ENCODE measurements at places on chromosomes 4 and X.

- no peak for DNase-seq
Measured at GRCh38 chr4:31261632-31262031, 541.5 kb downstream of the PCDH7 start.

GRCh38 chr4:78937837-78938236 lies 1.4 kb downstream of the PAQR3 start:
- DNase-seq: no peak

DNA sequence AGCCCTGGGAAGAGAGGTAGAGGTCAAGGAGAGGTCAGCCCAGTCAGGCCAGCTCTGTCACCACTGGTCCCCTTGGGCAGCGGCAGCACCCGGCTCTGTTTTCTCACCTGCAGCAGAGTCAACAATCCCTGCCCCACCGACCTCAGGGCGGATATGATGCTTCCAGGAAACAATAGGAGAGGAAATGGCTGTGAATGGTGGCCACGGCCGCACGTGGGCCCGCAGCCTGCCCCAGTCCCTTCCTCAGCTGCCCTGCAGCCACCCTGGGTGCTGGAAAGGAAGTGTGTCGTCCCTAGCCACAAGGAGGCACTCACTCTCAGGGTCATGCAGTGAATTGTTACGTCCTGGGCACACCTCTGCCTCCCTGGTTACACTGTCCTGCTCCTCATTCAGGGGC lies 92.5 kb upstream of the ENPP6 start:
- DNase-seq: no peak

- no peak for DNase-seq
Measured at GRCh38 chrX:133530960-133531359, 115.7 kb upstream of the GPC4 start.

- DNase-seq: no peak
Measured at GRCh38 chrX:129719268-129719667, 19.5 kb upstream of the XPNPEP2 start.

DNA sequence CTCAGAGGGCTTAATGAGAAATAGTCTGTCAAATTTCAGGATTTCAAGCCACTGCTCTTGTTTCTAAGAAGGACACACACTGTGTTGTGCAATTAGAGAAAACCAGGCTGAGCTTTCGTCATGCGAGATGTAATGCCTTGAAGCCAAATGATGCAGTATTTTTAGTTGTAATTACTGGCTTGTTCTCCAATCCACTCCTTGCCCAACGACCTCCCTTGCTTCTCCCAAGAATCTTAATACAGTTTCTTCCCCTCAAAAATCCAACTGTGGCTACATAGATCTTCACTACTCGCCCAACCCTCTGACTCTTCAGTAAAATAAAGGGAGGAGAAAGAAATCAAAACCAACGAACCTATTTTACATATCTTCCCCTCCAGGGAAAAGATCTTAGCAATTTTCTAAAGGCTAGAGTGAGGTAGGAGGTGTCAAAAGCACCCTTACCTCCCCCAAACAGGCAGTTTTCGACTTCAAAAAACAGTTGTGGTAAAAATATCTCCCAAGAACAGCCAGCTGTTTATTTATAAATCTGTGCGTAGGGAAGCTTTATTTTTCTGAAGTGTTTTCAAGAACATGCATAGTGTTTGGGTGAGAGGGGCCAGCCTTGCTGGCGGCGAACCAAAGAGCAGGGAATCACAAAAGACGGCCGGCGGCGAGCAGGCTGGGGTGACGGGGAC lies 68.7 kb downstream of the MGST2 start:
- no peak for DNase-seq

- peak; percentile 68 for DNase-seq
Measured at GRCh38 chrX:102934624-102935023, 2.4 kb upstream of the RAB40AL start.

All from HEK293T (cell line).